ENCODE measurements at places on chromosomes 3 and 15.

GRCh38 chr3:13013994-13014754 lies 59.1 kb downstream of the IQSEC1 start:
- H3K4me1 ChIP-seq, result peaks cover 79% of the 10 kb centered on the region
- no peaks in the 10 kb centered on the region for H3K27me3 ChIP-seq
- H3K27ac ChIP-seq, result peak overlapping the region; percentile 96
- H3K36me3 ChIP-seq, result peaks cover 14% of the 10 kb centered on the region

DNA sequence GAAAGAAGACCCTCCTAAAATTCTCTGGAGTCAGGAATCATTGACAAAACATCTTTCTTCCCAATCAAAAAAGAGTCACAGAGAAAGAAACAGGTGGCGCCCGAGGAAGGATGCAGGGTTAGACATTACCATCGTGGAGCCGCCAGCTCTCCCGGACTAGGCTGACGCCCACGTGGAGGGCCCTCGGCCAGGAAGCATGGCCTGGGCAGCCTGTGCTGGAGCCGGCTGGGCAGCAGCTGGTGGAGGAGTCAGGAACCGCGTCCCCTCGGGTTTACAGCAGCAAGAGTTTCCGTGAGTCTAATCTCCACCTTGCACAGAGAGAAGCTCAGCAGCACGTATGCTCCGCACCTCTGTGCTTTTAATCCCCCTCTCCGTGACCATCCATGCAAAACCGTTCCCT lies 533.7 kb upstream of the ATP11B start:
- H3K4me3 ChIP-seq, result no peak overlapping the region
- no peak for DNase-seq

DNA sequence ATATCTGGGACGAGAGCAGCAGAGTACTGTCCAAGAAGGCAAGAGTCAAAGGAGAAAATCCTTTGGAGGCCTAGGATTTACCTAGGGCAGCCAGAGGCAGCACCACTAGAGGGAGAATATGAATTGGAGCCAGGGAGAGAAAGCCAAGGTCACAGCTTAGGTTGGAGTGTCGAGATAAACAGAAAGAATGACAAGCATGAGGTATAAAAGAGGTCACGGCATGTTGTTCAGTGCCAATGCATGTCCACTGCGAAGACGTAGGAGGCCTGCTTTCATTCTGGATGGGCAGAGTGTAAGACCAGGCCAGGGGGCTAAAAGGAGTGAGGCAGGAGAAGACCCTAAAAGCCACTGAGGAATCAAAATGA lies 47.2 kb downstream of the THBS1 start:
- peaks cover 83% of the 10 kb centered on the region for H3K4me1 ChIP-seq
- peaks cover 13% of the 10 kb centered on the region for H3K36me3 ChIP-seq
- DNase-seq, result no peak
- H3K4me3 ChIP-seq, result no peak overlapping the region

DNA sequence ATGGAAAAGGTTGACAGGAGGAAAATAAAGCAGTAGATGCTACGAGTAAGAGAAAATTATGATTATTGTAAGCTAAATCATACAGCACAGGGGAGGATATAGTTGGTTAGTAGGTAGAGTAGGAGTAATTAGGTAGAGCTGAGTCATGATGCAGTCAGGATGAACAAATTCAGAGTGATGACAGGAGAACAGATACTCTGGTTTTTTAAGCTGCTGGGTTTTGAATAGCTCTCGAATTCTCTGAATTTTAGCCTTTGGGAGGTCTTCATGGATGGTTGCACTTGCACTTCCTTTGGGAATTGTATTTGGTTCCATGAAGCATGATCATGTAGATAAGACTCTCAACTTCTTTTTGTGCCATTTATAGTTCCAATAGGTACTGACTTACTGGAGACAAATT lies 96.2 kb downstream of the ECT2 start:
- H3K4me1 ChIP-seq, result peaks cover 6% of the 10 kb centered on the region
- H3K4me3 ChIP-seq, result no peak overlapping the region
- DNase-seq, result no peak
- H3K27ac ChIP-seq, result no peak overlapping the region

GRCh38 chr3:56612146-56612545 lies 55.2 kb downstream of the CCDC66 start:
- peaks cover 77% of the 10 kb centered on the region for H3K4me1 ChIP-seq
- H3K4me3 ChIP-seq, result no peak overlapping the region
- peak overlapping the region; percentile 45 for H3K27ac ChIP-seq
- no peak for DNase-seq
- no peaks in the 10 kb centered on the region for H3K27me3 ChIP-seq

- H3K27me3 ChIP-seq, result no peaks in the 10 kb centered on the region
- no peaks in the 10 kb centered on the region for H3K4me1 ChIP-seq
- H3K36me3 ChIP-seq, result no peaks in the 10 kb centered on the region
- H3K4me3 ChIP-seq, result no peak overlapping the region
- DNase-seq, result no peak
Measured at GRCh38 chr3:22937536-22937935, 265.6 kb upstream of the UBE2E2 start.

DNA sequence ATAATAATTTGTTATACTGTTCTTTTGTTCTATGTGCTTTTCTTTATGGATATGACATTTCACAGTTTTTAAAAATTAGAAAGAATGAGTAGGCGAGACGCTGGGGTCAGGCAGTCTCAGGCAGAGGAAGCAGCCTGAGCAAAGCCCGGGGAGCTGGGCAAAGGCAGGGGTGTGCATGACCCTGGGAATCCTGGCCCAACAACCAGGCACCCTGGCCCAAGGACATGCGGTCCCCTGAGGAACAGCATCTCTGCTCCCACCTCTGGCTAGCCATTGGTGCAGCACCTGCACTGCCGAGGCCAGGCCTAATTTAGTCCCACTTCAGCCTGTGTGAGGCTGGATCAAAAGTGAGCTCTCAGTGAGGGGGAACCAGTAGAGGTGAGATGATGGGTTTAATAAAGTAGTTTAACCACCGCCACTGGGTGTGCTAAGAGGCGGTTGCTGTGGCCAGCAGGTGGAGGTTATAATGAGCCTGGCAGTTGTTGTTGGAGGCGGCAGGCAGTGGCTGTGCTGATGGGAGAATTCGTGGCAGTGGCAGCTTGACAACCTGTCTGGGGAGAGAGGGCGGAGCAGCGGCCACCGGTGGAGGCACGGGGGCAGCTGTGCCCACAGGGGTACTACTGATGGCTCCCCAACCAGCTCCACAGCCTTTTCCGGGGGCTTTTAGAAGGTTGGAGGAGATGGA lies 41.5 kb downstream of the PRKCD start:
- no peak overlapping the region for H3K4me3 ChIP-seq
- H3K4me1 ChIP-seq, result no peaks in the 10 kb centered on the region
- H3K36me3 ChIP-seq, result no peaks in the 10 kb centered on the region
- H3K27me3 ChIP-seq, result no peaks in the 10 kb centered on the region
- H3K27ac ChIP-seq, result no peak overlapping the region

GRCh38 chr3:163919154-163919553 lies 1159.1 kb downstream of the SI start:
- H3K4me3 ChIP-seq, result no peak overlapping the region
- H3K27ac ChIP-seq, result no peak overlapping the region

DNA sequence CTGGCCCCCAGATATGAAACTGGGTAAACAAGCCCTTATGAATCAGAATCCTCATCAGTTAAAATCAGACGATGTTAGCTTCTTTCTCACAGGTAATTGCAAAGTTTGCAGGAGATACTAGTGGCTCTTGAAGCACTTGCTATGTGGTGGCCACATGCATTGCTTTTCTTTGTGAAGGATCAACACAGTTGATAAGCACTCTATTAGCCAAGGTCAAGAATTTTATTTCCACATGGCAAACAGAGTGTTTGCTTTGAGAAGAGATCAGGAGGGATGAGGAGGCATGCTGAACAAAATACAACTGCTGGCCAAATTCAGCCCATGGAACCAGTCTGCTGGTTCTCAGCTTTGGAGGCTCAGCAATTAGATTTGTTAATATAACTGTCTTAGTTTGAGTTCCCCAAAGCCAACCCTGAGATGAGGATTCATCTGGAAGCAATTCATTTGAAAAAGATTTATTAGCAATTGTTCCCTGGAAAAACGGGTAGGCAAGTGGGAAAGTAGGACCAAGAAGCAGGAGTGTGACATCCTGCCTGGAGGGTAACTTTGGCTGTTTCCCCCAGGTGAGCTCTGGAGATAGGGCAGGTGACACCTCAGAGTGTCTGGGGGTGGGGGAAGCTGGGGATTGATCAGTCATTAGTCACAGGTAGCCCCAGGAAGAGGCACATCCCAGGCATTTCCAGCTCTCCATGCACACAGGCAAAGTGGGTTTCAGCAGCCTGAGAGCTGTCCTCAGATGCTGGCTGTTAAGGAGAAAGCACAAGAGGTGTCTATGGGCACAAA lies 180.3 kb downstream of the ABHD5 start:
- H3K4me3 ChIP-seq, result no peak overlapping the region
- no peak overlapping the region for H3K27ac ChIP-seq
- DNase-seq, result no peak

DNA sequence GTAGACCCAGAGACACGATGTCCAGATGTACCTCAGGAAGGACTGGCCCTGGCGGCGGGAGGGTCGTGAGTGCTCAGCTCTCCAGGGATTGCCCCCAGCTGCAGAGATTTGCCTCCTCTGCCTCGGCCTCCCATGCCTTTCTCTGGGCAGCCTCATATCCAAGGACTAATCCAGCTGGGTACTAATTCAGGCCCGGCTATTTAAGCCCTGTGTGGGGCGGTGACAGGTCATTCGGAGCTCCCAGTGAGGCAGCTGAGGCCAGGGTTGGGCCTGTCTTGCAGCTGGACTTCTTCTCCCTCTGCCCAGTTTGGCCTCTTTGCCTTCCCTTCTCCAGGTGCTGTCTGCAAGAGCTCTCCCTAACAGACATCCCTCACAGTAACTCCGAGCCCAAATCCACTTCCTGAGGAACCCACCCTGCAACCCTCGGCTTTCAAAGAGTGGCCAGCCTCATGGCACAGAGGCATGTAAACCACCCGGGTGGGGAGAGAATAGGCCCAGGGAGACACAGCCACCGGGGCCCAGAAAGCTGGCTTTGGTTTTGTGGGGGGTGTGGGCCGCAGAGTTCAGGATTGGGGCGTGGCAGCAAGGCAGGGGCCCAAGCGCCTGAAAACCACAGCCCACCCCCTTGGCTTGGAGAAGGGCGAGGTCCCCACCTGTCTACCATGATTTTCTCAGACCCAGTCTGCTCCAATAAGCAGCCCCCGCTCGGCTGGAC lies 85.8 kb downstream of the PPCDC start:
- DNase-seq, result no peak
- H3K4me3 ChIP-seq, result no peak overlapping the region
- H3K27me3 ChIP-seq, result peaks cover 33% of the 10 kb centered on the region
- H3K36me3 ChIP-seq, result peaks cover 2% of the 10 kb centered on the region
- H3K4me1 ChIP-seq, result peaks cover 35% of the 10 kb centered on the region

DNA sequence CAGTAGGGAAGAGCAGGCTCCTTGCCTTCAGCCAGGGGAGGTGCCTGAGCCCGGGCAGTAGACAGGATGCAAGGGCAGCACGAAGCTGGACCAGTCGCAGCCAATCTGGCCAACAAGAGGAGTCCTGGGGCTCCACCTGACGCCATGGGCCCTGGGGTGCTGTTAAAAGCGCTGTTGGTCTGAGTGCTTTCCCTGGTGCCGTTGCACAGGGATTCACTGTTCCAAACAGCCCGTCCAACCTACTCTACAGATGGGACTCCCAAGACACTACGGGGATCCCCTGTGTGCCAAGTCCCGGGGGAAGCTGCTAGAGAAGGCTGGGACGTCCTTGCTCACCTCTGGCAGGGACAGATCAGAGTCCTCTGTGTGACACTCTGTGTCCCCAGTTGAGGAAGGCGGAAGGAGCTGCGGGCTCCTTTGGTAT lies 632 bp downstream of the CTSH start:
- peaks cover 28% of the 10 kb centered on the region for H3K27me3 ChIP-seq
- no peak for DNase-seq
- H3K4me3 ChIP-seq, result peak overlapping the region; percentile 68

GRCh38 chr15:92924216-92924615 lies 24.1 kb downstream of the CHD2 start:
- H3K27ac ChIP-seq, result peak overlapping the region; percentile 53
- peaks cover 90% of the 10 kb centered on the region for H3K4me1 ChIP-seq
- H3K4me3 ChIP-seq, result no peak overlapping the region
- no peak for DNase-seq
- H3K36me3 ChIP-seq, result peaks cover 98% of the 10 kb centered on the region

DNA sequence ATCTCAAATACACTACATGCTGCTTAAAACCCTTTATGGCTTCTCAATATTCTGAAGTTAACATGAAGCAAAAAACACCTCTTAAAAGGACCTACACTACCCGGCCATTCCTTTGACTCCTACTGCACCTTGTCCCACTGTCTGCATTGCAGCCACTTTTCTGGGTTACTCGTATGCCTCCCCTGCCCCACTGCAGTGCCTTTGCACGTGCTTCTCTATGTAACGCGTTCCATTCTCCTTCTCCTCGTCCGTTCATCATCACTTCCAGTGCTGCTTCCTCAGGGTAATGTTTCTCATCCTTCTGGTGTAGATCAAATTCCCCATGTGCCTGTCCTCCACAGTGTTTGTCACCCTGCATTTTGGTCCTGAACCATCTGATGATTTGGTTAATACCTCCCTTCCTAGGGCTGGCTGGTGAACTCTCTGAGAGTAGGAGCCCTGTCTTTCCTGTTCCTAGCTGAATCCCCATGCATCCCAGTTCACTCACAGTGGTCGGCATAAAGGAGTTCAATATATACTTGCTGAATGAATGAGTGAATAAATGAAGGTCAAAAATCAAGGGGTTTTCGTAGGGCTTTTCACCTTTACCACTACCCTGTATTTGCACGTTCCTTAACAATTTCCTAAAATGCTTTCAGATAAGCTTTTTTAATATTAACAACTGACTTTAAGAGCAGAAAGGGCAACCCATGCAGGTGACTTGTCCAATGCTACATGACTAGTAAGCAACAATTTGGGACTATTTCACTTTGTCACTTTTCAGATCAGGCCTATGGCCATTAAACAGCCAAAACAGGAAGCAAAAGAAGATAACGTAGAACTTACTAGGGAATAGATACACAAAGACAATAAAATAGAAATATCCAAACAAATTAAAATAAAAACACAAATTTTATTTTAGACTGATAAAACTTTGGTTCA lies 2.4 kb upstream of the STT3B start:
- H3K36me3 ChIP-seq, result peaks cover 17% of the 10 kb centered on the region
- H3K27ac ChIP-seq, result no peak overlapping the region
- no peak overlapping the region for H3K4me3 ChIP-seq
- H3K27me3 ChIP-seq, result no peaks in the 10 kb centered on the region

DNA sequence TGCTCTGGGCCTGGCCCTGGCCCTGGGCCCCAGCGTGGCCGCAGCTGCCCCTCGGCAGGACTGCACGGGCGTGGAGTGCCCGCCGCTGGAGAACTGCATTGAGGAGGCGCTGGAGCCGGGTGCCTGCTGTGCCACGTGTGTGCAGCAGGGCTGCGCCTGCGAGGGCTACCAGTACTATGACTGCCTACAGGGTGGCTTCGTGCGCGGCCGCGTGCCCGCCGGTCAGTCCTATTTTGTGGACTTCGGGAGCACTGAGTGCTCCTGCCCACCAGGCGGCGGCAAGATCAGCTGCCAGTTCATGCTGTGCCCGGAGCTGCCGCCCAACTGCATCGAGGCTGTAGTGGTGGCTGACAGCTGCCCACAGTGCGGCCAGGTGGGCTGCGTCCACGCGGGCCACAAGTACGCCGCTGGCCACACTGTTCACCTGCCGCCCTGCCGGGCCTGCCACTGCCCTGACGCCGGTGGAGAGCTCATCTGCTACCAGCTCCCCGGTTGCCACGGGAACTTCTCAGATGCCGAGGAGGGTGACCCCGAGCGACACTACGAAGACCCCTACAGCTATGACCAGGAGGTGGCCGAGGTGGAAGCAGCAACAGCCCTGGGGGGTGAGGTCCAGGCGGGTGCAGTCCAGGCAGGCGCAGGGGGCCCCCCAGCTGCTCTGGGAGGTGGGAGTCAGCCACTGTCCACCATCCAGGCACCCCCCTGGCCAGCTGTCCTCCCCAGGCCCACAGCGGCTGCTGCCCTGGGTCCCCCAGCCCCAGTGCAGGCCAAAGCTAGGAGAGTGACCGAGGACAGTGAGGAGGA lies 21.7 kb downstream of the FBLN2 start:
- H3K27ac ChIP-seq, result no peak overlapping the region
- H3K27me3 ChIP-seq, result no peaks in the 10 kb centered on the region
- no peaks in the 10 kb centered on the region for H3K36me3 ChIP-seq
- peaks cover 10% of the 10 kb centered on the region for H3K4me1 ChIP-seq
- H3K4me3 ChIP-seq, result no peak overlapping the region
